ENCODE measurements at places on chromosomes 2 and 18.

DNA sequence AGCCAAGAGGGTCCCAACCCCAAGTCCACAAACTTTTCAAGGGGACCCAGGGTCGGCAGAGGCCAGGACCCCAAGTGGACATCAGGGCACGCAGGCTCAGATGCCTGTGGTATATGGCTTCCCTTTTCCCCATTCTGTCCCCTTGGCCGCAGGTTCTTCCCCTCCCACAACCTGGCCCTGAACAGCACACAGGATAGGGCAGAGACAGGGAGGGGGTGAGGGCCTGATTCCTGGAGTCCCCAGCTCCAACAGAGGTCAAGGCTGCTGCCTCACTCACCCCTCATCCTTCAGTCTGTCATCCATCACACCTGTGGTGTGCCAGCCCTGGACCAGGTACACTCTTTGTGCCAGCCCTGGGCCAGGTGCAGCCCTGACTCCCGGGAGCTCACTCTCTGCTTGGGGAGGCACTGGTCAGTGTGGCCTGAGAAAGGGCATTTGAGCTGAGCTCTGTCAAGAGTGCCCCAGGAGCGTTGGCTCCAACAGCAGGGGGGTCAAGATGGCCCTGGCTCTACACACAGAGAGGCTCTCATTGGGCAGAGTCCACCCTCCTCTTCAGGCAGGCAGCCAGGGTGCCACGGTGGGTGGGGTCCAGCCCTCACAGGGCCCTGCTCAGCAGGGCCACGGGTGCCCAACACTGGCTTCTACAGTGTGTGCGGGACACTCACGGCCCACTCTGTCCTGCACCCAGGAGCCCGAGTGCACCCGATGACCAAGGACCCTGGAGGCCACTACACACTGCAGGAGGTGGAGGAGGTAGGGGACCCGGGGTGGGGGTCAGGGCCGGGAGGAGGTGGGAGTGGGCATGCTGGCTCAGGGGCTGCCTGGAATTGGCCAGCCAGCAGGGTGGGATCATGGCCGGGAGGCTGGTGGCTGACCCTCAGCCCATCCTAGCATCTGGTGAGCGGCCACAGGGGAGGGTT is 1.6 kb downstream of the AGXT start:
- DNase-seq: no peak

DNA sequence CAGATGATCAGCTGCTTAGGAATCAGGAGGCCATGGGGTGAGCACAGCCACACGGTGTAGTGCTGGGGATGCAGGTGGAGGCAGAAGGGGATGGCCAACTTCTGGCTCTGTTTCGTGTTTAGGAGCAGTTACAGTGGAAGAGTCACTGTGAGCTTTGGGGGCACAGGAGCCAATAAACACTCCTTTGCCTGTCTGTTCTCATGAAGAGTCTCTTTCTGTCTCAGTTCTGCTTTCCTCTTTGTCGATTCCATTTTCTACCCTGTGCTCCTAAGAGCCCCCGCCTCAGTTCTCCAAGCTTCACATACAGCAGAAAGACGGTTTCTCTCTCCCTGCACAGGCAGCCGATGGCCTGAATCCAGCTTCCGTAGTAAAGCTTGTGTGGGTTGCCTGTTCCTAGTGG is 21.0 kb upstream of the RRM2 start:
- DNase-seq: no peak

DNA sequence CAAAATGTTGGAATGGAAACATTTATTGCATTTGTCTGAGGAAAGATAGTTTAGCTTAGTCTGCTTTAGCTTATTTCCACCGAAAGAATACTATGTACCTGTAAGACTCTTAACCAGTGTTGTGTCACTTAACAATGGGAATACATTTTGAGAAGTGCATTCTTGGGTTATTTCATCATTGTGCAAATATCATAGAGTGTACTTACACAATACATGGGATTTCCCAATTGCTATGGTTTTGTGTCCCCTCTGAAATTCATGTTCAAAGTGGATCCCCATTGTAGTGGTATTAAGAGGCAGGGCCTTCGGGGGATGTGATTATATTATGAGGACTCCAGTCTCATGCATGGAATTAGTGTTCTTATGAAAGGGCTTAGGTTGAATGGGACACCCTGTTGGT is 249.4 kb upstream of the UBE2E3 start:
- DNase-seq: no peak

DNA sequence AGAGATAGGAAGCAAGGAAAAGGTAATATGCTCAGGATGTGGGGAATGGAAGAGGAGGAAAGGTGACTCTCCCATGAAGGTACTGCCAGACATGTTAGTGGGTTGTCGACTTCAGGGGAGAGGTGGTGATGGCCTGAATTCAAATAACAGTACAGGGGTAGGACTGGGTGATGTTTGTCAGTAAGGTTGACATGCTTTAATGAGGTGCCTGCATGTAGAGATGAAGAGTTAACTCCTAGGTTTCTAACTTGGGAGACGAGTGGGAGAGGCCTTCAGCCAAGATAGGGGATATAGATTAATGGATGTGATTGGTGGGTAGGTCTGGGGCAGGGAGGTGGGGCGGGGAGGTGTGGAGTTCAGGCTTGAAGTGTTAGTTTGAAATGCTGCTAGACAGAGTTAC is 2.6 kb downstream of the NAPG start:
- no peak for DNase-seq

GRCh38 chr2:17483496-17483895 is 34.7 kb downstream of the RAD51AP2 start:
- no peak for DNase-seq

GRCh38 chr2:218129458-218130135 is 3.8 kb downstream of the CXCR2 start:
- DNase-seq: no peak

DNA sequence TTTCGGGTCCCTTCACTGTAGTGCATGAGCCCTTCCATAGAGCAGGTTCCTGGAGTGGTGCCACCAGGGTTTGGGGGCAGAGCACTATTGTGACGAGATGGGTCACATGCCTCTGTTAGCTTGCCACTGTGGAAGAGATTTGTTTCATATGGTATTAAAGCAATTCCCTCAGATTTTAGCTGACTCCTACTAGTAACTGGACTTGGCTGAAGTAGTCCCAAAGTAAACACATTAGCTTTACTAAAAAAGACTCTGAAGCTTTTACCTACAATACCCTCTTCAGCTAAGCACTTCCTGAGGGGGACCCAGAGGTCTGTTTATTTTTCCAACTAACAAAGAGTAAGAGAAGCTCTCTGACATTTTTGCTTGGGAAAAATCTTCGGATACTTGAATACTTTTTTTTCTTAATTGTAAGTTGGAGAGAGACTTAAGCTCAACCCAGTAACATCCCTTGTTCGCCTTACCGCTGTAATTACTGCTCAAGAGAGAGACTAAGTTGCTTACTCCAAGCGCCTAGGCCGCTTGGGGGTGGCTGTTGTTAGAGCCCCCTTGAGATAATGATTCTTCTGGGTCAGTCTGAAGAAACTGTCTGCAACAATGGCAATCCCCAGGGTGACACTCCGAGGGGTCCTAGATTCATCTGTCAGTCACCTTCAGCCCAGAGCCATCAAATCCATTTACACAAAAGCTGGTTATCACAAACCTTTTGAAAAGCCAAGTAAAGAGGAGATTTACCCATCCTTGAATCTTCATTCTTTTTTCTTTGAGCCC is 177.4 kb downstream of the FIGN start:
- no peak for DNase-seq

DNA sequence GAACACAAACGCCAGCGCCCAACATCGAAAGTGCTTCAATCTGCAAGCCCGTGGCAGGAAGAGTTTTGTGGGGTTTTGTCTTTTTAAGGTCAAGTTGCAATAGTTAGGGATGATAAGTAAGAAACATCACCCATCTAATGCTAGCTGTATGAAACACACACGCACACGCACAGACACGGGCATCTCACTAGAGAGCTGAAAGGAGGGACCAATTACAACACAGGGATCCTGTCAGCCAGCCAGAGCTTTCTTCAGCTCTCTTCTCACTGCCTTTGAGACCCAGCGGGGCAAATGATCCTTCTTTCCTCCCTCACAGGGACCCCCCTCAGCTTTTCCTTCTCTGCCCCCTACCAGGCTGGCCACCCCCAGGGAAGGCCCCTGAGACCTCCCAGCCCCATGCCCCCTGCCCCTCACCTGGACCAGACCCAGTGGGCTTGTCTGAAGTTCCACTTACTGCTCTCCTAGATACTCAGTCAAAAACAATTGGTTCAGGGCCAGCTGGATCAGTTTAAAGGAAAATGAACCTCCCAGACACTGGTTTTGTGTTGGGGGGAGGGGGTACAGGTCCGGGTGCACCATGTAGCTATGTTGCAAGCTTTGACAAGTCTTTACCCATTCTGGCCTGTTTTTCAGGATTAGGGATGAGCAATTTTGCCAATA is 17.9 kb downstream of the CYP26B1 start:
- no peak for DNase-seq

Data from stimulated activated CD4-positive, alpha-beta T cell treated with anti-CD3 and anti-CD28 coated beads, Interleukin-1b, Interleukin-23, amount 100 ng/mL, for 48 hours (primary cell).